SHP77 treated with DMSO at 0.1 percent for 48 hours (cell line): ENCODE measurements at places on chromosomes 11 and 22.

DNA sequence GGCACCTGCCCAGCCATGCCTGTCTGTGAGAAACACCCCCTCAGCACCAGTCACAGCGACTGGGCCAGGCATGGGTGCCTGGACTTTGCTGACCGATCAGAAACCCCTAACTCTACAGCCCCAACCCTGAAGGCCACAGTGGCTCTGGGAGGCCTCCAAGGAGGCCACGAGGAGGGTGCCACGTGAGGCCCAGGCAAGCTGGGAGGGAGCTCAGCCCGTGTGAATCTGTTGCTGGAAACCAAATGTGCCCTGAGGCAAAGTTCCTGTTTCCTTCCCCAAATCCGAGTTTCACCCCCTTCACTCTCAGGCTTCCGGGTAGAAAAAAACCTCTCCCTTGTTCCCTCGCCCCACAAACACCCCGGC lies 1.3 kb downstream of the UNC93B1 start:
- DNase-seq, result no peak

DNA sequence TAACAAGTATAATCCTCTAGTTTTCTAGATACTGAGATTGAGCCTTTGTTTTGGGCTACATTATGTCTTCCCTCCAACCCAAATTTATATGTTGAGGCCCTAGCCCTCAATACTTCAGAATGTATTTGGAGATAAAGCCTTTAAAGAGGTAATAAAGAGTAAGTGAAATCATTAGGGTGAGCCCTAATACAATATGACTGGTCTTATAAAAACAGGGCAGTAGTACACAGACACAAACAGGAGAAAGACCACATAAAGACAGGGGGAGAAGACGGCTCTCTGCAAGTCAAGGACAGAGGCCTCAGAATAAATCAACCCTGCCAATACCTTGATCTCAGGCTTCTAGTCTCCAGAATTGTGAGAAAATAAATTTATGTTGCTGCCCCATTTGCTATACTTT lies 6.3 kb downstream of the OR10V1 start:
- DNase-seq, result no peak

DNA sequence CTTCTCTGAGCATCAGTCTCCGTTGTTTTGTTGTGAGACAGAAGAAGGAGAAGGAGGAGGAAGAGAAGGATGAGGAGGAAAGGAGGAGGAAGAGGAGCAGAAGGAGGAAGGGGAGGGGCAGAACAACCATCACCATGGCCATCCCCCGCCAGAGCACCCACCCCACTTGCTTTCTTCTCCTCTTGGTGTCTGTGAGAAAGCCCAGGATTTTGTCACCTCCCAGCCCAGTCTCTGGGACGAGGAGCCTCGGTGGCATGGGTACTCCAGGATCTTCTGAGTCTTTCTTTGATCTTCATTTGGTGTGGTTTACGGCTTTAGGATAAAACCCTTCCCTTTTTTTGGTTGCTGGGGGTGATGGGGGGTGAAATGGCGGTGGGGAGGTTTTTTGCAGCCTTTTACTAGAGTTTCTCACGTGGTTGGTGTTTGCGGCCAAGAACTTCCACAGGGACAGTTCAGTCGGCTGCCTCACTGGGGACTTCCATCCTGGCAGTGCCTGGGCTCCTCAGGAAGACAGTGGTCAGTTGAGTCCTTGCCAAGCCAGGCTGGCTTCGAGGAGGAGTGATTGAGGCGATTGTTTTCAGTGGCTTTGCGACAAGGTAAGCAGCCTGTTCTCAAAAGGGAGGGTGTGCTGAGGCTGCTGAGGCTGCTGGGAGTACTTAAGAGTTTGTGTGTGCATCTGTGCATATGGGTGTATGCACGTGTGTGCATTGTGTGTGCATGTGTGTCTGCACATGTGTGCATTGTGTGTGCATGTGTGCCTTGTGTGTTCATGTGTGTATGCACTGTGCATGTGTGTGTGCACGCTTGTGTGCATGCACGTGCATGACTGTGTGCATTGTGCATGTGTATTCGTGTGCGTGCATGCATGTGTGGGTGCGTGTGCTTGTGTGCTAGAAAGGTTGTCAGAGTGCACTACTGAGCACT lies 567.5 kb downstream of the TBC1D22A start:
- no peak for DNase-seq

- DNase-seq, result no peak
Observed at GRCh38 chr11:66289548-66290329, 796 bp upstream of the YIF1A start.
